ENCODE measurements at places on chromosomes 11 and 22.

GRCh38 chr11:47399860-47400767, 8.3 kb upstream of the SLC39A13 start:
- DNase-seq: no peak

GRCh38 chr11:123072762-123073161, 10.8 kb upstream of the HSPA8 start:
- DNase-seq: no peak

DNA sequence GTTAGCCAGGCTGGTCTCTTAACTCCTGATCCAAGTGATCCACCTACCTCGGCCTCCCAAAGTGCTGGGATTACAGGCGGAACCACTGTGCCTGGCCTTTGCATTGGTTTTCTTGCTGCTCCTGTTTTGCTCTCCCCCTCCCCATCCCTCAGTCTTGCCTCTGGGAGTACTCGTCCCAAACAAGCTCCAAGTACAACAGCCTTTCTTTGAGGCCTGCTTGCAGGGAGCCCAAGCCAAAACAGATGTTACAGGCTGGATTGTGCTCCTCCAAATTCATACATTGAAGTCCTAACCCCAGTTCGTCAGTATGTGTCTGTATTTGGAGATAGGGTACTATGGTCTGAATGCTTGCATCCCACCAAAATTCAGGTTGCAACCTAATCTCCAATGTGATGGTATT, 8.6 kb downstream of the IGLL1 start:
- no peak for DNase-seq

DNA sequence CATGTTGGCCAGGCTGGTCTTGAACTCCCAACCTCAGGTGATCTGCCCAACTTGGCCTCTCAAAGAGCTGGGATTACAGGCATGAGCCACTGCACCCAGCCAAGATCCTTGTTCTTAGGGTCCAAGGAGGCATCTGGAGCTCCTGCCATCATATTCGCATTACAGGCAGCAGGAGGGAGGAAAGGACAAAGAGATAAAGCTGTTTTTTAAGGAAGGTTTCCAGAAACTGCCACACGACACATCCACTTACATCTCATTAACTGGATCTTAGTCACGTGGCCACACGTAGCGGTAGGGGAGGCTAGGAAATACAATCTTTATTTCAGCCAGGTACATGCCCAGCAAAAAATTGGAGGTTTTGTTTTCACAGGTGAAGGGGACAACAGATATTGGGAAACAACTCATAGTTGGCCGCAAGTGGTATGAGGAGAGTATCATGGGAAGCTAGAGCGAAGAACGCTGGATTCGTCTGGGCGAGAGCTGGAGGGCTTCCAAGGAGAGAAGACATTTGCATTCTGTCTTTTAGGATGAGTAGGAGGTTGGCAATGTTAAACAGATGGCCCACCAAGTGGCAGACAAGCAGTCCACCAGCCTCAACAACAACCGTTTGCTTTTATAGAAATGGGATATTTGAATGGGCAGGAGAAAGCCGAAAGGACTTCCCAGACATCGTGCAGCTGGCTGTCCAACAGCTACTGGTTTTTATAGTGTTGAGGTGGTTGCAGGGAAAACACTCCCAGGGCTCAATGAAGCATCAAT, 39.2 kb upstream of the DMC1 start:
- DNase-seq: no peak

DNA sequence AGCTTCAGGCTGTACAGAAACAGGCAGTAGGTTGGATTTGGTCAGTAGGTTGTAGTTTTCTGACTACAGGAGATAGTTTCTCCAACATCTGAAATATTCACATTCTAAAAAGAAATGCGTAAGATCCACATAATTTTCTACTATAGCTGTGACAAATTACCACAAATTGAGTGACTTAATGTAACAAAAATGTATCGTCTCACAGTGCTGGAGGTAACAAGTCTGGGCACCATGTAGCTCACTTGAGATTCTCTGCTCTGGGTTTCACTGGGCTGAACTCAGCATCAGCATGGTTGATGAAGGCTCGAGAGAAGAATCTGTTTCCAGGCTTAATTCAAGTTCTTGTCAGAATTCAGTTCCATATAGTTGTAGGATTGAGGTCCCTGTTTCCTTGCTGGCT, 350.9 kb upstream of the CCDC179 start:
- no peak for DNase-seq

DNA sequence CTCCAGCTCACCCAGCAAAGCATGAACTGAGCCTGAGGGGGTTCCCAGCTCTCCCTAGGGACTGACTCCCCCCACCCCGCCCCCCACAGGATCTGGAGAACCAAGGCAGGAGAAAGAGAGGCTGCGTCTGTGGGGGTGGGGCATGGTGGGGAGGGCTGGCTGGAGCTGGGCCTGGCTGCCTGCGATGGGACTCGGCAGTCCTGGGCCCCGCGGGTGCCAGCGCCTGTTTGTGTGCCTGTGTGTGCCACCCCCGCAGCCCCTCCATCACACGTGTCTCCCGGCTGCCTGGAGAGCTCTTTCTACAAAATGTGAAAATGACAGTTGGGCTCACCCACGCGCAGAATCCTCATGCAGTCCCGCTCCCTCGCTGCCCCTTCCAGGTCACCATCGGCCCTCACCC, 46.8 kb downstream of the CACNA1I start:
- no peak for DNase-seq

DNA sequence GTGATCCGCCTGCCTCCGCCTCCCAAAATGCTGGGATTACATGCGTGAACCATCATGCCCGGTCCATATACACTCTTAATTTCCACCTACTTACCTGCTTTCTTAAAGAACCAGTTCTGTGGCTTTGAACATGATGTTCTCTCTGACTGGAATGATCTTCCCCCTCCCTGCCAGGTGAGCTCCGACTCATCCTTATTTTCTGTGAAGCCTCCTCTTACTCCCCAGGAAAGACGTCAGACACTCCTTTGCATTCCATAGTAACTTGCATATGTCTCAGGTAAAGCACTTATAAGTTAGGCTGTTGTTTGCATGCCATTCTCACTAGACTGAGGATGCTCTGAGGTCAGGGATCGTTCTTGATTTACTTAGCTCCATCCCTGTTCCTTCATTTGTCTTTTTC, 91.8 kb upstream of the RAB1B start:
- no peak for DNase-seq

DNA sequence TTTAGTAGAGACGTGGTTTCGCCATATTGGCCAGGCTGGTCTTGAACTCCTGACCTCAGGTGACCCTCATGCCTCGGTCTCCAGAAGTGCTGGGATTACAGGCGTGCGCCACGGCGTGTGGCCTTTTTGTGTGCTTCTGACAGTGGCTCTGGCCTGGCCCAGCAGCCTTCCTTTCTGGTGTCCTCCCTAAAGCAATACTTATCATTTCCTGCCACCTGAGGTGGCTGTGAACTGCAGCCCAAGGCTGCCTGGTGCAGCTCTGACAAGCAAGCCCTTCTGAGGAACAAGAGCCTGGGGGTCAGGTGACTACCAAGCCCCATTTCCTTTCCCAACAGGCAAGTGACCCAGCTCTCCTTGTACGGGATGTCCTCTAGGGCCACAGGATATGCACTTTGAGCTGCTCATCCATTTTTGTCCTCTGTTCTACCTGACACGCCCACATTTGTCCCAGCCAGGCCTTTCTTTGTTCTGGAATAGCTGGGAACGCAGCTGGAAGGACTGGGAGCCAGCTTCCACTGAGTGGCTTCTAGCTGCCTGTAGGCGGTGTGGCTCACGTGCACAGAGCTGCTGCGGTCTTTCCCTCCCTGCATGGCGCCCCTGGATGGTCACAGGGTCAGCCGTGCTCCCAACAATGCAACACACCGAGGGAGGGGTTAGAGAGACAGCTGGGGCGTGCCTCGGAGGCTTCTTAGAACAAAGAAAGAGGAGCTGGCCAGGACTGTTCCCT, 12.3 kb upstream of the BID start:
- DNase-seq: no peak

GRCh38 chr11:83021780-83022125, 49.9 kb downstream of the RAB30 start:
- DNase-seq: no peak
